ENCODE measurements at places on chromosomes 7 and 10. TPM values are rescaled to one million over a fixed set of nuclear protein-coding genes. Genes with fewer than 3 reads are reported as not detected.

DNA sequence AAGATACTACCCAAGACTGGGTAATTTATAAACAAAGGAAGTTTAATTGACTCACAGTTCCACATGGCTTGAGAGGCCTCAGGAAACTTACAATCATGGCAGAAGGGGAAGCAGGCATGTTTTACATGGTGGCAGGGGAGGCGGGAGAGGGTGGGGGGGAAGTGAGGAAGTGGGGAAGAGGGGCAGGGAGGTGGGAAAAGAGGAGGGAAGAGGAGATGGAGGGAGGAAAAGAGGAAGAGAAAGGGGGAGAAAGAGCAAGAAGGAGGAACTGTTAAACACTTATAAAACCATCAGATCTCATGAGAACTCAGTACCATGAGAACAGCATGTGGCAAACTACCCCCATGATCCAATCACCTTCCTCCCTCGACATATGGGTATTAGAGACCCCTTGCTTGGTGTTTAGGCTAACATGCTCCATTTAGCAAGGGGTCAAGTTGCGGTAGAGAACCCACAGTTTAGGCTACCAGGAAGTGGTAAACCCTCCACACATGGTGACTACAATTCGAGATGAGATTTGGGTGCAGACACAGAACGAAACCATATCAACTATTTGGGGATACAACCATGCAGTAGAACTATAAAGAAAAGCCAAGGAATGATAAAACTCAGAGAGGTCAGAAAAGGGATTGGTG is 3.5 kb upstream of the LMBR1 start:
- H3K4me1 ChIP-seq, result peaks cover 15% of the 10 kb centered on the region
- no peak for DNase-seq
- no peaks in the 10 kb centered on the region for H3K27me3 ChIP-seq
- H3K27ac ChIP-seq, result no peak overlapping the region

DNA sequence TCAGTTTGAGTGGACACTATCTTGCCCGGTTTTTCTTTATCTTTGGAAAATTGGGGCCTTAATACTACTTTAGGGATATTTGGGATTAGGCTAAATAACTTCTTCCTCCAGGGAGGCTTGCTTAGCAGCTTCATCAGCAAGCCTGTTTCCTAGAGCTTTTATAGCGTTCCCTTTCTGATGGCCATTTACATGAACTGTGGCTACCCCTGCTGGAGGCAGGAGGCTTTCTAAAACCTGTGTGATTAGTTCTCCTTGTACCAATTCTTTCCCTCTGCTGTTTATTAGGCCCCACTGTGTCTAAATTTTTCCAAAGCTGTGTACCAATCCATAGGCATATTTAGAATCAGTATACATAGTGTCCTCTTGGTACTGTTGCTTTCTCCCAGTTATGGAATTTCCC is 61.7 kb upstream of the CNTNAP2 start:
- no peak for DNase-seq
- H3K36me3 ChIP-seq, result no peaks in the 10 kb centered on the region
- no peaks in the 10 kb centered on the region for H3K4me1 ChIP-seq

- peak within 1 kb of the TSS; percentile 83 for H3K27ac ChIP-seq
- H3K36me3 ChIP-seq, result no peaks in the 10 kb centered on the region
- peaks cover 48% of the 10 kb centered on the region for H3K4me1 ChIP-seq
- DNase-seq, result peak; percentile 43
These were observed at the start of gene SUN1 for GRCh38 chr7:832167-832967. Gene SUN1, plus strand, starts transcription at chr7:832476. Its CDS starts 49 bp downstream, at chr7:832525.

DNA sequence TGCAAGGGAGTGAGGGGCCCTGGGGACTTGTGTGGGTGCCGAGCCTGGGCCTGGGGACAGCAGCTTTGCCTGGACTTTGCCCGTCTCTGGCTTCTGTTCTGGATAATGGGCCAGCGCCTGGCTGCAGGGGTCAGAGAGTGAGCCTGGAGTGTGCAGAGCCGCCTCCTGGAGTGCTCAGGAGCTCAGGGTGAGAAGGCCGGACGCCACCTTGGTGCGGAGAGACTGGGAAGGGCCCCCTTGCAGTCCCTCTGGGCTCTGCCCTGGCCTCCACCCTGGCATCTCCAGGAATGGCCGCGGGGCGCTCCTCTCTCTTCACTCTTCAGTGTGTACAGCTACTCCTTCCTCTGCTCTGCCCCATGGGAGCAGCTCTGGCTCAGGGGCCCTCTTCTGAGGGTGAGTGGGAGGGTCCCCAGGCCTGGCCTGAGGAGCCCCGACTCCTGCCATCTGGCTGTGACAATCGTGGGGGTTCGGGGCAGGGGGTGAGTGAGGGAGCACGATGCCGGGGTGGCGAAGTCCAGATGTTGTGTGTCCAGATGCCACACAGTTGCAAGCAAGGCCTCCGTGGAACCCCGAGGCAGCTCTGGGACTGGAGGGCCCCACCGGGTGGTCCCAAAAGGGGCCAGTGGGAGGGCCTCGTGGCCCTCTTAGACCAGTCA is 187.1 kb downstream of the DNAJB6 start:
- no peak overlapping the region for H3K27ac ChIP-seq
- H3K4me3 ChIP-seq, result no peak overlapping the region
- DNase-seq, result no peak

DNA sequence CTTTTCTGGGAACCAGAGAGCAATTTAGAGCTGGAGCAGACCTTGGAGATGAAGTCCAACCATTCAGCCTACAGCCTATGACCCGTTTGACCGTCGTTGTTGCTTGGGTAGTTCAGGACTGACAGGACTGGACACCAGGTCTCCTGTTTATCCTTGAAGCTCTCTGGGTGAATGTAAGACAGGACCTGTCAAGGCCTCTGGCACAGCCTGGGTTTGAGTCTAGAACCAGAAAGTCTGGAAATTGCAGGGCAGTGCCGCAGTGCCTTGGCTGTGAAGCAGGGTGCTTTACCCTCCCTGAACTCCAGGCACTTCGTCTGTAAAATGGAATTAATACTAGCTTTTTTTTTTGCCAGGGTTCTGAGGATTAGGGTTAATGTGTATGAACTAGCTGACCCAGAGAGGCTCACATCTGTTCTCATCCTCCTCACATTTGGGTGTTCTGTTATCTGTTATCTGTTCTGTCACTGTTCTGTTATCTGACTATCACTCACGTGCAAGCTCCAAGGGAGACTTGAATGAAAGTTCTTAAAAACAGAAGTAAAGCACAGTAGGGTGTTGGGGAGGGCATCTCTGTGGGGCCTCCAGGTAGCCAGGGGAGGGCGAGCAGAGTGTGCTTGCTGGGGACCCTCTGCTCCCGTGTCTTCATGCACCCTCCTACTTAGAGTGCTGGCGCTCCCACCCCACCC is 9.9 kb downstream of the BLVRA start:
- DNase-seq, result no peak
- H3K36me3 ChIP-seq, result no peaks in the 10 kb centered on the region
- no peak overlapping the region for H3K27ac ChIP-seq
- no peaks in the 10 kb centered on the region for H3K4me1 ChIP-seq
- no peak overlapping the region for H3K4me3 ChIP-seq
- no peaks in the 10 kb centered on the region for H3K27me3 ChIP-seq

DNA sequence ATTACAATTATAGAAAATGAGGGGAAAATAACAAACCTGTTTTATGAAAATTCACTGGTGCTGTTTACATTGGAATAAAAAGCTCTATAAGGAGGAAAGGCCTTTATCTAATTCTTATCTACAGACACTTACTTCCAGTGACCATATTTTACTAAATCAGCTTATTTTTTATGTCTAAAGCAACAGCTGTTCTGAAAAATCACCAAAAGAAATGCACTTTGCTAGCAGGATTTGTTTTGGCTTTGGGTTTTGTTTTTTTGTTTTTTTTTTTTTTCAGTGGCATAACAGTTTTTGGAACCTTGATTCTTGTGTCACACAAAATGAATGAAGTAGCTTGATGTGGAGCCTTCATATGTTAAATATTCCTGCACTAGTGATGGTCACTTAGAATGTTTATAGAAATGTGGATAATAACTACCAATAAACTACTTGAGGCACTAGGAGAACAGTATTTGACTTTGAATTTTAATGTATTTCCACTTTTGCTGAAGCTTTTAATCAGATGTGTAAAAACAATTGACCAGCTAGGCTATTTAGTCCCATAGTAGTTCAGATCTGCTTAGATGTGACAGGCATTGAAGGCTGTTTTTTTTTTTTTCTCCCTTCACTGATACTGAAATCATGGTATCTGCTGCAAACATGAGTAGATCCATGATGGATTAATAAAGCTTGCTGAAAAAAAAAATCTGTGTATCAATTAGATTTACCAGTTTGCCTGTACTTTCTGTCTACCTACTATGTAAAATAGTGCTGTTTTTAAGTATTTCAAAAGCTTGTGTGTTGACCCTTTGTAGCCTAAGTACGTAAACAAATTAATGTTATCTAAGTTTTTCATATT is 2.8 kb downstream of the ARL4A start:
- no peak for DNase-seq
- H3K4me1 ChIP-seq, result peaks cover 5% of the 10 kb centered on the region
- H3K27ac ChIP-seq, result no peak overlapping the region
- no peak overlapping the region for H3K4me3 ChIP-seq
- H3K27me3 ChIP-seq, result no peaks in the 10 kb centered on the region

- no peaks in the 10 kb centered on the region for H3K4me1 ChIP-seq
- H3K27ac ChIP-seq, result no peak overlapping the region
- no peaks in the 10 kb centered on the region for H3K27me3 ChIP-seq
- H3K36me3 ChIP-seq, result no peaks in the 10 kb centered on the region
- no peak overlapping the region for H3K4me3 ChIP-seq
These were observed 41.0 kb upstream of the OIT3 start for GRCh38 chr10:72852508-72852907.

DNA sequence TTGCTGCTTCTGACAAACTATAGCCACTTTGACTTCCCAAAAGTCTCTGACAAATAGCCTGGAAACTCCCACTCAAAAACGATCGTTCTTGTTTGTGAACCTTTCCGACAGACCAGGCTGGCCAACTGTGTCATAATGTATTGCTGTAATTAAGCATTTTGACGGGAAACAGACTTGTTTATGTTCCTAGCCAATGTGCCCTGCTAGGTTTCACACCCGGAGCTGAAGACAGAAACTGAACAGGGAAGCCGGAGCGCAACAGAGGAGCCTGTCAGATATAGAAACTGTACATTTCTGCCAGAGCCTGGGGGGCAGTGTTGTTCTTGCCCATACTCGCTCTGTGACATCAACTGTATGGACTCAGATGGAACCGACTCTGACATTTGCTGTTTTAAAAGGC is 55.3 kb upstream of the C7orf33 start:
- H3K4me1 ChIP-seq, result no peaks in the 10 kb centered on the region
- no peaks in the 10 kb centered on the region for H3K27me3 ChIP-seq
- no peak for DNase-seq
- no peaks in the 10 kb centered on the region for H3K36me3 ChIP-seq
- H3K27ac ChIP-seq, result no peak overlapping the region

DNA sequence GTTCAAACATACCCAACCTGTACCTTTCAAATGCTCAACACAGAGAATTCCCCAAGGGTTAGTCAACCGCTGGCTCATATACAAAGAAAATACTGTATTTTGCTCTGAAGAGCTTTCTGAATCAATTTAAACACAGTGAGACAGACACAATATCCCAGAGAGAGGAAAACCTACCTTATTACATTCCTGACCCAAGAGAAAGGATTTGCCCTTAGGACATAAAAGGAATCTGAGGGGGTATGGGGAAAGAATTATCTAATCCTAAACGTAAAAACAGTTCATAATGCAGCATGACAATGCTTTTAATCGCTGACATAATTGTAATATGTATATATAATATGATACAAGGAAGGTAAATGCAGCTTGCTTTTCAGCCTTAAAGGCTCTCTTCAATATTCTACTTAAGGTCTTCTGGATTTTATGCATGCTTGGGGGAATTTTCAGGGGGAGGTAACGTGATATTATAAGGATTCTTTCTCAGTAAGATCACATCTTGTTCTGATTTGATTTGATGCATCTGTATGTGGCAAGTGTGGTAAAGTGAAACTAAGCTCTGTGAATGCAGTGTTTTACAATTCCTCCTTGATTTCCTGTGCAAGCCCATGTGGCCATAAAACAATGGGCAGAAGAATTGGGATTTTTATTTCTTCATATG is 240.5 kb downstream of the GLI3 start:
- no peaks in the 10 kb centered on the region for H3K36me3 ChIP-seq
- no peaks in the 10 kb centered on the region for H3K27me3 ChIP-seq
- no peaks in the 10 kb centered on the region for H3K4me1 ChIP-seq
- no peak overlapping the region for H3K27ac ChIP-seq

DNA sequence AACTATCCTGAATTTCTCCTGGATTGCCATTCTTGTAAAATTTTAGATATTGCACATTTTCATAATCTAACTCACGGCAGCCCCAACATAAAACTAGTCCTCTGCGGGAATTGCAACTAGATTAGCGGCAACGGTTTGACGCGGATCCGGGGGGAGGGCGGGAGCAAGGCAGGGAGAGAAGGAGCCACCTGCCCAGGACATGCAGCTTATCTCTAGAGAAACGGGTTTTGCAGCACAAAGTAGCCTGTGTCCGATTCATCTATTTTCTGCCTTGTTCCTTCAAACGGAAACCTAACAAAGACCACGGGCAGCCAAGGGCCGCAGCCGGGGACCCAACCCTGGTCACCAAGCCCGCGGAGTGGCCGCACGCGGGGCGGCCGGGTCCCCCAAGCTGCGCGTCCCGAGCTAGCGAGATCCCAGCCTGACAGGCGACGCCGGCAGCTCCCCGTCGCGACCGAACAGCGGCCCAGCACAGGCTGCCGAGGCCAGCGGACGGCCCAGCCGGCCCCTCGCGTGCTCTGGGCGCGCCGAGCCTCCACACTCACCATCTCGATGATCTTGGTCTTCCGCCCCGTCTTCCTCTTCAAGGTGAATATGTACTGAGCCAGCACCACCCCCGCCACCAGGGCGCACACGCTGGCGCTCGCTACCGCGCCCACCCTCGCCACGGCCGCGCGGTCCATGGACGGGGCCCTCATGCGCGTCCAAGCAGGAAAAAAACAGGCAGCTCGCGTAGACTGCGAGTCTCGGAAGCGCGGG is at the start of gene NT5C3A:
Gene NT5C3A (minus strand): TSS at position 754 of the 759 bp plus-strand sequence. CDS start 71 bp downstream, at position 683.
- no peaks in the 10 kb centered on the region for H3K36me3 ChIP-seq
- H3K4me1 ChIP-seq, result peaks cover 41% of the 10 kb centered on the region
- peak within 1 kb of the TSS; percentile 54 for H3K4me3 ChIP-seq
- H3K27ac ChIP-seq, result peak within 1 kb of the TSS; percentile 87
- peak; percentile 57 for DNase-seq

DNA sequence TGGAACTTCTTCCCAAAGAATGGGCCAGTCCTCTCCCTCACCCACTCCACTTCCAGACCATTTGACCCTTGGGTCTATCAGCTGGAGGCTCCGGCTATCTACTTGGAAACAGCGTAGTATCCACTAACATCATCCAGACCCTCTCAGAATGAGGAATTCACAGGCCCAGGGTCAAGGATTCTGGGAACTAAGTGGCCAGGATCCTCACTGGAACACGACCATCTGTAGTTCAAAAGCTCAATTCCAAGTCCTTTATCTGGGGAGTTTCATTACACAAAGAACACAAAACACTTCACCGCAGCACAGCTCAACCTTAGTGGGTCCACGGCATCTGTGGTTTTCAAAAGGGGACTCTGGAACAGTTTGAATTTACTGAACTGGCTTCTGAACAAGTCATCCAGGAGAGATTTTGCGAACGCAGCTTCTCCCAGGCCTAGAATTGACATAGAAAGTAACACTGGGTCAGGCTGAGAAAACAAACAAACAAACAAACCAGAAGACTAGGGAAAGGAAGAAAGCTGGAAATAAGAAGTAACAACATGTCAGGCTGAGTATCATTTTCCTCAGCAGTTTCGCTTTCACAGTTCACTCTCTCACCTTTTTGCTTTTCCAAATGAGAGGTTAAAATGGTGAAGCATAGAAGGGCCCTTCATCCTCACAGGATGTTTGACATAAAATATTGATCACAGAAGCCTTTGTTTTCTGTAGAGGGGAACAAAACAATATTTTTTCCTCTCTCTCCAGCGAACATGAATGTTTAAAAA is 57.6 kb upstream of the USP6NL start:
- H3K27me3 ChIP-seq, result no peaks in the 10 kb centered on the region
- H3K4me1 ChIP-seq, result no peaks in the 10 kb centered on the region
- H3K27ac ChIP-seq, result no peak overlapping the region
- DNase-seq, result no peak
- no peaks in the 10 kb centered on the region for H3K36me3 ChIP-seq

The LIPJ gene
- total RNA-seq, result not detected

The HOXA1 gene
- total RNA-seq, result 1.1 TPM

The EPHB6 gene
- 3.9 TPM for total RNA-seq

The SYT15 gene
- total RNA-seq, result 1.5 TPM
